Naive thymus-derived CD4-positive, alpha-beta T cell (primary cell): ENCODE measurements at places on chromosomes 13 and 19. TPM values are rescaled to one million over a fixed set of nuclear protein-coding genes. Genes with fewer than 3 reads are reported as not detected.
A peak's percentile ranks its signal among the peaks of the same experiment; 100 is the strongest.

Gene SMIM7
- total RNA-seq: 56.9 TPM

Gene TMEM272
- total RNA-seq: 3.5 TPM

Gene GPR183
- total RNA-seq: 216 TPM

Gene ZNF211
- total RNA-seq: 46.4 TPM

Gene PEX11G
- total RNA-seq: 0.59 TPM

Gene OR7D2
- 0.82 and 0.87 TPM in 2 replicates for total RNA-seq

Gene NKPD1
- total RNA-seq: 0.73 TPM

Gene SHISA7
- not detected in 2 replicates for total RNA-seq

DNA sequence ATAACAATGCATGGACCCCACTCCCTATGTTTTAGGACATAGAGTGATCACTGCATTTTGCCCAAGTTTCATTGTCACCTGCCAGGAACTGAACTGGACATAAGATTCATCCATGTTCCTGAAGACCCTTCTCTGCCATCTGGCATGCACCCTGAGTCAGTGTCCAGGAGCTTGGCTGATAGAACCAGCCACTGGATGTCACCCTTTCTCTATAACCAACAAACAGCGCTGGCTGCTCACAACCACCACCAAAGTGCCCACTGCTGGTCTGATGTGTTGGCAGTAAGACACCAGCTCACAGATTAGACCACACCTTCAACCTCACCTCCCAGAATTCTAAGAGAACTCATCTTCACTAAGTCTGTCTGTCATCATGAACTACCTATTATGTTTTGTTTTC, 333.4 kb downstream of the ITGBL1 start:
- no peaks in the 10 kb centered on the region for H3K36me3 ChIP-seq
- H3K4me1 ChIP-seq: no peaks in the 10 kb centered on the region
- H3K27me3 ChIP-seq: no peaks in the 10 kb centered on the region

GRCh38 chr19:52336791-52337381, 843 bp downstream of the ZNF610 start:
- no peaks in the 10 kb centered on the region for H3K36me3 ChIP-seq
- no peaks in the 10 kb centered on the region for H3K4me1 ChIP-seq
- peak overlapping the region; percentile 83 for H3K27ac ChIP-seq

- H3K27ac ChIP-seq: no peak overlapping the region
- H3K4me3 ChIP-seq: no peak overlapping the region
- H3K36me3 ChIP-seq: no peaks in the 10 kb centered on the region
- DNase-seq: no peak
These were observed 120.7 kb upstream of the OBI1 start for GRCh38 chr13:78779608-78780007.

GRCh38 chr13:84553227-84553626, 671.0 kb upstream of the SLITRK1 start:
- DNase-seq: no peak
- no peak overlapping the region for H3K4me3 ChIP-seq
- H3K4me1 ChIP-seq: no peaks in the 10 kb centered on the region
- H3K27me3 ChIP-seq: no peaks in the 10 kb centered on the region

GRCh38 chr13:77811381-77811780, 107.2 kb downstream of the EDNRB start:
- DNase-seq: no peak
- H3K36me3 ChIP-seq: no peaks in the 10 kb centered on the region
- no peaks in the 10 kb centered on the region for H3K27me3 ChIP-seq
- H3K27ac ChIP-seq: no peak overlapping the region
- H3K4me1 ChIP-seq: no peaks in the 10 kb centered on the region

DNA sequence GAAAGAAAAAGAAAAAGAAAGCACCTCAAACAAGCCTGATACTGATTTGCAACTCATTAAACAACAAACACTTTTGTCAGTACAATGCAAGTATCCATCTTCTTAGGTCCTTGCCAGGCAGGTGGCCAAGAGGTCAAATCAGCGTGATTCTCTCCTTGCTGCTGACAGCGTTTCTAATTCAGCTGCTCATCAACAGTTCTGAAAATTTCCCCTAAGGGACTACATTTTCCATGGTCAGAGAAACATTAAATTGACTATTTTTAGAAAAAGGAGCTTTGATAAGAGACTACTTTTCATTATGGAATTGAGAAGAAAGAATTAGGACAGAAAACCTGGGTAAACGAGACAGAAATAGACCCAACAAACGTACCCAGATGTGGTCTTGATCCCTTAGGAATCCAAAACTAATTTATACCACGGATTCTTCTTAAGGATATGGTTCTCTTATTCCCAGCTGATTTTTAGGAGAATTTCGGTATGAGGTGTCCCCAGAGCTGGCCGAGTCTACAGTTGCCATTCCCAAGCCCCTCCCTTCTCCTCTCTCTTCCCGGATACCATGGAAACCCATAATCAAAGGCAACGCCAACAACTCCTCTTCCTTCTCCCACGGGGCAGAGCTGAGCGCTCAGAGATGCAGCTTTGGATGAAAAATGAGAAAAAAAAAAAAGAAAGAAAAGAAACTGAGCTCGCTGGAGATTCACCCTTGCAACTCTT, 29.5 kb upstream of the CEBPG start:
- peaks cover 2% of the 10 kb centered on the region for H3K27me3 ChIP-seq
- H3K36me3 ChIP-seq: no peaks in the 10 kb centered on the region
- H3K4me3 ChIP-seq: no peak overlapping the region

GRCh38 chr19:48874303-48875135, 2.3 kb downstream of the PPP1R15A start:
- no peaks in the 10 kb centered on the region for H3K36me3 ChIP-seq
- DNase-seq: no peak
- peak overlapping the region; percentile 99 for H3K27ac ChIP-seq
- peaks cover 34% of the 10 kb centered on the region for H3K4me1 ChIP-seq
- no peaks in the 10 kb centered on the region for H3K27me3 ChIP-seq

DNA sequence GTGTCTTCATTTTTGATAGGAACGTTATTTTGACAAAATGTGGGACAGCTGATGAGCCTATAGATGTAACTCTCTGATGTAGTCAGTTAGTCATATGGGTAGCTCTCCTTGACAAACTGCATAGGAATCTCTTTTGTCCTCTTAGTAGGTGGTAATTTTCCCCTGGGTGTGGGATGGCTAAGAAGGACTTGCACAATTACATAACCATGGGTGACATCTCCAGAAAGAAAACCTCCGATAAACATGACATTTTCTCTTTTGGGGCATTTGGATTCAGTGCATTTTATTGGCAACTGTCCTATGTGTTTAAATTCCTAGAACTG, 41.8 kb downstream of the IGFL3 start:
- no peak overlapping the region for H3K27ac ChIP-seq
- H3K27me3 ChIP-seq: no peaks in the 10 kb centered on the region
- no peaks in the 10 kb centered on the region for H3K4me1 ChIP-seq
- no peak for DNase-seq

- H3K36me3 ChIP-seq: no peaks in the 10 kb centered on the region
- no peaks in the 10 kb centered on the region for H3K27me3 ChIP-seq
- no peak for DNase-seq
- no peaks in the 10 kb centered on the region for H3K4me1 ChIP-seq
- no peak overlapping the region for H3K27ac ChIP-seq
These were observed 416.1 kb downstream of the ZNF536 start for GRCh38 chr19:30788105-30788765.

DNA sequence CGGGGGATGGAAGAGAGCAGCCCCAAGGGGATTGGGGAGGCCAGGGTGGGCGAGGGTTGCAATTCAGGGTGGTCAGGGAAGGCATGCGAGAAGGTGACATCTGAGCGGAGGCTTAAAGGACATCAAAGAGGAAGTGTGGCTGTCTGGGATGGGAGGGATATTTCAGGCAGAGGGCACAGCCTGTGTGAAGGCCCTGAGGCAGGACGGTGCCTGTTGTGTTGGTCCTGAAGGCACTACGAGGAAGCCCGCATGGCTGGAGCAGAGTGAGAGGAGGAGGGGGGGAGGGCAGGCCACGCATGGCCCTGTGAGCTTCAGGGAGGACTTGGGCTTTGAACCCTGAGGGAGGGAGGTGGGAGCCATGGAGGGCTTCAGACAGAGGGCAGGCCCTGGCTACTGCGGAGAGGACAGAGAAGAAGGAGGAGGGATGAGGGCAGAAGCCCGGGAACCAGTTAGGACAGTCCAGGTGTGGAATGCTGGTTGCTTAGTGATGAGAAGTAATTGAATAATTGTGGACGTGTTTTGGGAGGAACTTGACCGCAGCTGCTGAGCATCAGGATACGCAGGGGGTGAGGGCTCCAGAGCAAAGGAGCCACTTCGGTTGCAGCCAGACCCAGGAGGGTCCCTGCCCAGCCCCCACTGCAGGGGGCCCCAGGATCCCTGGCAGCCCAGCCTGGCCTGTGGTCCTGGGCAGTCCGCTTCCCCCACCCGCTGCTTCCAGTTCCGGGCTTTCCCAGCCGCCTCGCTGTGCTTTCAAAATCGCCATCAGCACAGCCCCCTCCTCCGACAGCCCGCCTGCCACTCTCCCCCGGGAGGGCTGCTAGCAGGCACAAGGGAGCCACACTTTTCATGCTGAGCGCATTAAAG, 6.2 kb downstream of the TLE6 start:
- H3K27me3 ChIP-seq: no peaks in the 10 kb centered on the region
- H3K27ac ChIP-seq: no peak overlapping the region
- H3K4me3 ChIP-seq: no peak overlapping the region
- no peaks in the 10 kb centered on the region for H3K36me3 ChIP-seq
- H3K4me1 ChIP-seq: no peaks in the 10 kb centered on the region

- no peaks in the 10 kb centered on the region for H3K4me1 ChIP-seq
- no peak overlapping the region for H3K4me3 ChIP-seq
- no peak overlapping the region for H3K27ac ChIP-seq
- no peaks in the 10 kb centered on the region for H3K36me3 ChIP-seq
- no peaks in the 10 kb centered on the region for H3K27me3 ChIP-seq
These were observed 315.7 kb downstream of the KCTD12 start for GRCh38 chr13:76570510-76570971.

DNA sequence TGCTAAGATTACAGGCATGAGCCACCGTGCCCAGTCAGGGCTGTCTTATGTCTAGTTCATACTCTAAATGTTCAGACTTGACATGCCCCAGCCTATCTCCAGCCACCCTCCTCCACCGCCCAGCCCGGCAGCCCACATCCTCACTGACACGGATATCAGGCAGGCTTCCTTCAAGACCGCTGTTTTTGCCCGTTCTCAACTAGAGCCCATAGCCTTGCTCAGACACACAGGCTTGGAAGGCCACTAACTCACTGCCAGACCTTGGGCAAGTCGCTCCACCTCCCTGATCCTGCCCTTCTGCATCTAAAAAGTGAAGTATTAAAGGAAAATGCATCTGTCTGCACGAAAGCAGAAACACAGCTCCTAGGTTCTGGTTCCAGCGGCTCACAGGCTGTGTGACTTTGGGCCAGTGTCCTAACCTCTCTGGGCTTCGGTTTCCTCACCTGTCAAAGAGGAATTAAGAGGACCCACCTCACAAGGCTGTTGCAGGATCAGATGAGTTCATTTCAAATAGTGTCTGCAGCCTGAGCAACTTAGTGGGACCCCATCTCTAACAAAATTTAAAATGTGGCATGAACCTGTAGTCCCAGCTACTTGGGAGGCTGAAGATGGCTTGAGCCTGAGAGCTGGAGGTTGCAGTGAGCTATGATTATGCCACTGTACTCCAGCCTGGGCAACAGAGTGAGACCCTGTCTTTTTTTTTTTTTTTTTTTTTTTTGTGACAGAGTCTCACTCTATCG, 14.5 kb upstream of the CERS4 start:
- peak overlapping the region; percentile 19 for H3K4me3 ChIP-seq
- H3K4me1 ChIP-seq: peaks cover 20% of the 10 kb centered on the region
- H3K36me3 ChIP-seq: no peaks in the 10 kb centered on the region
- H3K27me3 ChIP-seq: no peaks in the 10 kb centered on the region

- H3K4me3 ChIP-seq: peak overlapping the region; percentile 97
- peaks cover 16% of the 10 kb centered on the region for H3K4me1 ChIP-seq
- H3K27ac ChIP-seq: peak overlapping the region; percentile 91
- no peak for DNase-seq
- no peaks in the 10 kb centered on the region for H3K27me3 ChIP-seq
These were observed 566 bp downstream of the TIMM13 start for GRCh38 chr19:2426611-2427428.

DNA sequence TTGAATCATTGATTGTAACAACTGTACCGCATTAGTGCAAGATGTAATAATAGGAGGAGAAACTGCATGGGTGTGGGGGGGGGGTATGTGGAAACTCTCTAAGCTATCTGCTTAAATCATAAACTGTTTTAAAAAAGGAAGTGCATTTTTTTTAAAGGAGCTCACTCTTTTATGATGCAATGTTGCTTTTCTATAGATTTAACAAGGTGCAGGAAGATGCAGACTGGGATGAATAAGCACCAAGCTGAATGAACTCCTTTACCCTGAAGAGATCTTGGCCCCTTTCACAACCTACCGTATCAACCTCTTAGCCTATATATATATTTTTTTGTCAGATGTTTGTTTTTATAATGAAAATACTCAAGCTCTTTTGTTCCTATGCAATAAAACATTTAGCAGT, 95.9 kb downstream of the AKAP11 start:
- H3K27ac ChIP-seq: no peak overlapping the region
- peaks cover 4% of the 10 kb centered on the region for H3K4me1 ChIP-seq
- H3K4me3 ChIP-seq: no peak overlapping the region
- no peaks in the 10 kb centered on the region for H3K36me3 ChIP-seq
- DNase-seq: no peak
- no peaks in the 10 kb centered on the region for H3K27me3 ChIP-seq

DNA sequence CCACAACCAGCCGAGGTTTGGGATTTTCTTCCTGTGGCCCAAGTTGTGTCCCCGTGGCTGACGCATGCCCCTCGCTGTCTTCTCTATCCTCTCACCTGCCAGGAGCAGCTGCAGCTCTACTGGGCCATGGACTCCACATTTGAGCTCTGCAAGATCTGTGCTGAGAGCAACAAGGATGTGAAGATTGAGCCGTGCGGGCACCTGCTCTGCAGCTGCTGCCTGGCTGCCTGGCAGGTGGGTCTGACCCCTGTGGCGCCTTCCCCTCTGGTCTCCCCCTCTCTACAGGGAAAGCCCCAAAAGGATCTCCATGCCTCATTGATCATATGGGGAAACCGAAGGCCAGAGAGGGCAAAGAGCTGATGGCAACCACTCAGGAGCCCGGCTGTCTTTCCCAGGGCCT, 14.6 kb downstream of the CBLC start:
- no peaks in the 10 kb centered on the region for H3K36me3 ChIP-seq
- no peak overlapping the region for H3K27ac ChIP-seq
- H3K4me1 ChIP-seq: peaks cover 8% of the 10 kb centered on the region
- no peak for DNase-seq
- no peak overlapping the region for H3K4me3 ChIP-seq
- H3K27me3 ChIP-seq: no peaks in the 10 kb centered on the region

- no peak overlapping the region for H3K4me3 ChIP-seq
- DNase-seq: no peak
- no peak overlapping the region for H3K27ac ChIP-seq
- H3K4me1 ChIP-seq: peaks cover 13% of the 10 kb centered on the region
- H3K27me3 ChIP-seq: peaks cover 3% of the 10 kb centered on the region
These were observed 9.5 kb upstream of the SHKBP1 start for GRCh38 chr19:40567040-40567749.
